ENCODE measurements at places on chromosomes 6 and 20.

GRCh38 chr6:89925826-89926225, 31.6 kb downstream of the GJA10 start:
- no peak for DNase-seq

- DNase-seq: no peak
These were observed 57.7 kb downstream of the PDE10A start for GRCh38 chr6:165605182-165605875.

DNA sequence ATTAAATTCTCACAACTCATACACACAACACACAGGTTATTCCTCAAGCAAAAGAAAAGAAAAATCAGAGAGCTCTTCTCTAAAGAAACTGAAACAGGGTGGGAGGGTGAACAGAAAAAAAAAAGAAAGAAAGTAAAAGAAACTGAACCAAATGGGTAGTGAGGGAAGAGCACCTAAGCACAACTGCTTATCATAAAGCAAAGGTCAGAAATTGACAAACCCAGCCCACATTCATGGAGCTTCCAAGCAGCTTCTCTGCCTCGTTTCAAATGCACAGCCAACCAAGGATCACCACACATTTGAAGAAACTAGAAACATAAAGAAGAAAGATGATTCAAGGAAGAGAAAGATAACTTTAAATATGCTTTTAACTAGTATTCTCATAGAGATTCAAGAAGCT, 90.5 kb downstream of the RNGTT start:
- DNase-seq: no peak

DNA sequence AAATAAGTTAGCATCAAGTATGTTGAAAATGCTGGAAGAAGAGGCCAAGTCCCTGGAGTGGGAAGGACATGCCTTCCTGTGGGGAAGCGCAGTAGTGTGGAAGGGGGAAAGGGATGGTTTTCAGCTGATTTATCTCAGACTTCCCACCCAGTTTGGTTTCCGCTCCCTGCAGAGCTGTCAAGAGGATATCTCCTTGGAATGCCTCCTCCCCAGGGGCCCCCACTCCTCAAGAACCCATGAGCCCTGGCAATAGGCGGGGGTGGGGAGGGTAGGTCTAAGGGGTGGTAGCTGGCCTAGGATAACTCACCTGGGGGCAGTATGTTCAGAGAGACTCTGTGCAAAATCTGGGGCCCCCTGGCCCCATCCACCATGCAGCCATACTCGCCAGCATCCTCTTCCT, 696 bp downstream of the TREML1 start:
- DNase-seq: no peak

- DNase-seq: no peak
These were observed 1.4 kb downstream of the CST8 start for GRCh38 chr20:23492292-23492691.

- DNase-seq: no peak
These were observed 8.6 kb upstream of the ZBTB46 start for GRCh38 chr20:63839620-63840019.

DNA sequence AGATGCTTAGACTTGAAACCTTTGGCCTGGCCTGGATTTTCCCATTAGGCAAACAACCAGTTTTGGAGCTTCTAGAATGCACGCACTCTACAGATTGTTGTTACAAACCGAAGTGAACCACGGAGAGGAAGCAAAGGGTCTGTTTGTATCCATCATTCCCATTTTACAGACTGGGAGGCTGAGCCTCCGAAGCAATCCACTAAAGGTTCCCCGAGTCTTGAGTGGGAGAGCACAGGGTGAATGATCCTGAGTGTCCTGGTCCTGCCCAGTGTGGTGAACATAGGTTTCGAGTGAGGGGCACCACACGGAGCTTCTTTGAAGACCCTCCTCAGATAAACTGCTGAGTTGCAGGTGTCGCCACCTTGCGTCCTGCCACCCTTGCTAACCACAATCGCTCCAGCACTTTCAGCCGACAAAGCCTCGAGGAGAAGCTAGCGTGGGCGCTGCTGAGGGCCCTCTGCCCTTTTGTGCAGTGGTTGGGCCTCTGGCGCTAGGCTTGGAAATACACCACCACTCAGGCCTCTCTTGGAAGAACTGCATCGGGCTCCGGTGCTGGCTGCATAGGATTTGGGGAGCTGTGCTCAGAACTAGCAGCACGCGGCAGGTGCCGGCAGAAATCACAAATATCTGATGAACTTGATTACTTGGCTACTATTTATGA, 1.4 kb upstream of the PRDM13 start:
- DNase-seq: no peak

Data from HFFc6 (cell line).